Right cardiac atrium (tissue), 5 donors: ENCODE measurements at places on chromosomes 1 and 21. TPM values are rescaled to one million over a fixed set of nuclear protein-coding genes. Genes with fewer than 3 reads are reported as not detected.

Gene REN
- 0.51 TPM for total RNA-seq

GRCh38 chr1:46466477-46467182 is 23.0 kb upstream of the DMBX1 start:
- peak; percentile 77 for DNase-seq

Gene IGSF21
- 1.7 TPM for total RNA-seq

DNA sequence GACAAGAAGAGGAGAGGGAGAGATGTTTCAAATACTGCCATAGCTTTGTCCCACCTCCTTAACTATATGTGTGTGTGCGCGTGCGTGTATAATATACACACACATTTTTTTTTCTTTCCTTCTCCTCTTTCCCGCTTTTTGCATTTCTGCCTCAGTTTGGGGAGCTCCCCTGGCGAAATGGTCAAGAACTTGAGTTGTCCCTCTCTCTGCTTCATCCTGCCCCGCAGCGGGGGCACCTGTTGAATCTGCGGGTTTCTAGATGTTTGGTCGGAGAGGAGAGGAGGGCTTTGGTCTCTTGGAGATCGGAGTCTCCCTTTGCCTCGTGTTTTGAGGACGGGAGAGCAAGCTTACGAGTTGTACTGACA is 504 bp downstream of the SCCPDH start:
- no peak for DNase-seq

Gene KCNJ15
- total RNA-seq: 0.76 TPM

DNA sequence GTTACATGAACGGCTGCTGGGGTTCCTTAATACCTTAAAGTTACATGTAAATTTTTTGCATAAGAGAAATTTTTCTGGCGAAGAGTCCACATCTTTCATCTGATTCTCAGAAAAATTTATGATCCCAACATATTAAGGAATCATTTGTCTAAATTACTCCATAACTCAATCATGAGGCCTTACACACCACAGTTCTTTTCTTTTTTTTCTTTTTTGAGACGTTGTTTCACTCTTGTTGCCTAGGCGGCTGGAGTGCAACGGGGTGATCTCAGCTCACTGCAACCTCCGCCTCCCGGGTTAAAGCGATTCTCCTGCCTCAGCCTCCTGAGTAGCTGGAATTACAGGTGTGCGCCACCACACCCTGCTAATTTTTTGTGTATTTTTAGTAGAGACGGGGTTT is 2.1 kb upstream of the S100A11 start:
- DNase-seq: no peak

GRCh38 chr1:28343405-28343804 is 14.6 kb downstream of the MED18 start:
- DNase-seq: no peak

- DNase-seq: no peak
These were observed 10.5 kb downstream of the C1orf116 start for GRCh38 chr1:207021876-207022596.

Gene HMGCL
- total RNA-seq: 21.6 TPM

DNA sequence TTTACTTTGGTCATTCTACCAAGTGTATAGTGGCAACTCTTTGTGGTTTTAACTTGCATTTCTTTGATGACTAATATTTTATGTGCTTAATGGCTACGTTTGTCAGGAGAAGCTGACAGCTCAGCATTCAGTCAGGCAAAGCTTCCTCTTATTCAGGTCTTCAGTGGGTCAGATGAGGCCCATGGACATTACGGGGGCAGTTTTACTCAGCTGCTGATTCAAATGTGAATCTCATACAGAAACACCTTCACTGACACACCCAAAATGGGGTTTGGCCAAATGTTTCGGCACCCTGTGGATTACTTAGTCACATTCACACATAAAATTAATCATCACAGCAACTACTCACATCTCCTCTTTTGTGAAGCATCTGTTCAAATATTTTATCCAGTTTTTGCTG is 104.9 kb upstream of the PLD5 start:
- no peak for DNase-seq

DNA sequence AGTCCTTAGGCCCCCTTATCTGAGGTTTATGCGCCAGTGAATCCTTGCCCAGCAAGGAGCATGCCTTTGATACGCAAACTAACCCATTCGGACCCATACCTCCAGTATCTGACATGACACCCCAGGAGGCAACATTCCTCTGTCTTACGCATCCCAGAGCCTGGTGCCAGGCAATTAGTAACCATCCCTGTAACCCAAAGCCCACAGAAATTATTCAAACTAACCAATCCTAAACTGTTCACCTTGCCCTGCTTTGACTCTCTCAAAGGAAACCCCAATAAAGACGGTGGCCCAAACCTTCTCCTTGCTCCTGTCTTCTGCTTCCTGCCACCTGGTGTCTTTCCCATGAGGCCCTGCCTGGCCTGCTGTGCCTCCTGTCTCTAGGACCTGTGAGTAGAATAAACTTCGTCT is 36.4 kb downstream of the ZNF496 start:
- DNase-seq: no peak

DNA sequence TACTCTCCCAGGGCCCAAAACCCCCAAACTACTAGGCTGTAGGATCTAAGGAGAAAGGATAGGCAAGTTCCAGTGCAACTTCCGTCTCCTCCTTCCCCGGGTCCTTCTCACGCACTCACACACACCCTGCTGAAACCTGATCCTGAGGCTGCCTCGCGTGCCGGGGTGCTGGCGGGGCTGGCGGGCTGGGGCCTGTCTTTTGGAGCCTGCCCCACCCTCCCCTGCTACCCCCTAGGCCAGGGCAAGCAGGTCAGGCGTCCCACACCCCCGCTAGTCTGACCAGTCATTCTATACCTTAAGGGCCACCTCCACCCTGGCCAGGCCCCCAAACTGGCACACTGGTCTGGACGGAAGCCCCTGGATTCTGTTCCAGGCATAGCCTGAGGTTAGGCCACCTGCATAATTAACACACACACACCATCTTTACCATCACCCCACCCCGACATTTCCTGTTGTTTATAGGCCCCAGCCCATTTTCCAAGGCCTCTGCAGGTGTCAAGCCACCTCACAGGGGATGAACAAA is 48.3 kb upstream of the ARTN start:
- no peak for DNase-seq

DNA sequence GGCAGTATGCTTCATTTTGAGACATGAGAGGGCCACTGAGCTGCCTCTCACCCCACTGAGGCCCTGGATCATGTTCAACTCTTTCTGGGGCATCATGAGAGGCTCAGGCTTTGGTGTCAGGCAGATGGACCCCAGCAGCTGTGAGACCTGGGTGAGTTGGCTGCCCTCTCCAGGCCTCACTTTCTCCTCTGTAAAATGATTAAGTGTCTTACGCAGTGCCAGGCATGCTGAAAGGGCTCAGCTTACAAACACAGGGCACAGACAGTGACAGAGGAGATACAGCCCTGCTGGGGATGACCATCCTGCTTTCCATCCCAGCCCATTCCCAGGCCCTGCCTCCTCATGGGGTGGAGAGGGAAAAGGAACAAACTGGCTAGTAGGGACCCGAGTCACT is 387.4 kb downstream of the MATN1 start:
- no peak for DNase-seq
